ENCODE measurements at places on chromosomes 6 and 20.

DNA sequence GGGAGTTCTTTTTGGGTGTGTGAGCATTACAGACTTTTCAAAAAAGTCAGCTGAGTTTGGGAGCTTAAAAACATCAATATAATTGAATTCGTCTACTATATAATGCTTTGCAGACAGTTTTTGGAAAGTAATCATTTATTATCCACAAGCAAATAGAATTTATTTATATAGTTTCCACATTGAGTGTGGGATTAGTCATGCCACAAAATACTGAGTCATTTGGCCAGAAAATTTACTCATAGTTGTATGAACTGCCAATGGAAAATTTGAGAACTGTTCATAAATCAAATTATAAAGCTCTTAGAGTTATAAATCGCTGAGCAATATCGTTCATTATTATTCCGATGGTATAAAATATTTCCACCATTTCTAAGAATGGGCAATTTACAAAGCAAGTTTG, 5.0 kb downstream of the BEND6 start:
- no peak for DNase-seq

GRCh38 chr6:16327777-16328325, 89.5 kb downstream of the GMPR start:
- no peak for DNase-seq

- DNase-seq = no peak
These were observed 159.3 kb downstream of the PREX1 start for GRCh38 chr20:48668451-48668946.

- DNase-seq = no peak
These were observed 11.3 kb downstream of the GABRR1 start for GRCh38 chr6:89205819-89206218.

Measured in AG04450 (cell line).